ENCODE measurements at places on chromosomes 2 and 18.

DNA sequence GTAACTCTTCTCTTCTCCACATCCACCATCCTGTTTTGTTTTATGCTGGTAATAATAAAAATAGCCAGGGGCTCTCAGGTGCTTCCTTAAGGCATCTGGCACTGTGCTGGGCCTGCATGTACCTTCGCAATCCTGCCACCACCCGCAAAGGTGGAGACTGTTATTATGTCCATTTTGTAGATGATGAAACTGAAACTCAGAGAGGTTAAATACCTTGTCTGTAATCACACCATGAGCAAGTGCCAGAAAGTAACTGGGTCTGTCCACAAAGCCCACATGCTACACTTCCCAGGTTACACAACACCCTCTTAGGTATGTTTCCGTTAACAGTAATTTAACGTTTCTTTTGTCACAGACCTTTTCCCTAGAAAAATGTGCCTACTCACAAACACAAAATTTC lies 27.0 kb downstream of the NRP2 start:
- no peak for DNase-seq

GRCh38 chr2:60534052-60534685 lies 19.3 kb downstream of the BCL11A start:
- DNase-seq, result no peak

GRCh38 chr2:12787891-12788801 lies 71.4 kb downstream of the TRIB2 start:
- no peak for DNase-seq

DNA sequence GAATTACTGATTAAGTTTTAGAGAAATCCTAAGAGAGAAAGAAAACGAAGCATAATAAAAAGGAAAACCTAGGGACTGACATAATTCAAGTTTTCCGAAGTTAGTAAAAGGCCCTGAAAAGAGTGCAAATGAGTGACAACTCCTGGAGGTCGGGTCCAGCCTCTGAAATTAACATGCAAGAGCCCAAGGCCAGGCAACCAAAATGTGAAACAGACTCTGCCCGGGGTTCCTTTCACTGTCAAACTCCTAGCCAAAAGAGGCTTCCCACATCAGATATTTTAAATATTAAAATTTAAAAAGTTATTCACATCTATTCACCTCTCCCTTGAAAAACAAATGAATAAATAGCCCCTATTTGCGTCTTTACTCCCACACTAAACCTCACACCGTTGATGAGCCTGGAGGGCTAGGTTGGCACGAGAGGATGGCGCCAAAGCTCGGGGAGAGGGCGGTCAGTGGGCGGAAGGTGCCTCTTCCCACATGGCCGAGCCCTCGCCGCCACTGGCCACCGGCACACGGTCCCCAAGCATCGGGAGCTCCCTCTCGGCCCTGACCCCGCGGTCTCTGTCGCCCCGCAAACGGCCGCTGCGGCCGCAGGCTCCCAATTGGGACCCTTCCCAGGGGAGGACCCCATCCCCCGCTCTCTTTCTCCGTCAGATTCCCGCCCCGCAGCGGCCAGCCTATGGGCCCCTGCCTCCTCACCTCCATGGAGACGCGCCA lies 630 bp downstream of the PPM1G start:
- DNase-seq, result no peak

DNA sequence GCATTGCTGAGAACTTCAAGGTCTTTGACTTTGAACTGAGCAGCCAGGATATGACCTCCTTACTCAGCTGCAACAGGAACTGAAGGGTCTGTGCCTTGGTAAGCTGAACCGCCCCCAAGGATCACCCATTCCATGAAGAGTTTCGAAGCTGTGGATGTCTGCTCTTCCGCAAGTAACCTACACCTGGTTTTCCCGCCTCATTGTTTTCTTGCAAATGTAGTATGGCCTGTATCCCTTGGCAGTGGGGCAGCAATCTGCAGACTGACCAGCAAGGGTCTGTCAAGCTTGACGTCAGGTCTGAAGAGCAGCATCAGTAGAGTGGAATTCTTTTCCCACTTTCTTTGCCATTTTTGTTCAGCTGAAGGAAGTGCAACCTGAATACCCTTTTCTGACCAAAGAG lies 62.6 kb upstream of the RAB12 start:
- DNase-seq, result no peak

GRCh38 chr2:202608142-202608852 lies 26.5 kb upstream of the FAM117B start:
- DNase-seq, result no peak

GRCh38 chr2:31163011-31163539 lies 24.8 kb upstream of the GALNT14 start:
- no peak for DNase-seq

- DNase-seq, result no peak
Observed at GRCh38 chr2:176826356-176826755, 386.2 kb upstream of the HNRNPA3 start.

DNA sequence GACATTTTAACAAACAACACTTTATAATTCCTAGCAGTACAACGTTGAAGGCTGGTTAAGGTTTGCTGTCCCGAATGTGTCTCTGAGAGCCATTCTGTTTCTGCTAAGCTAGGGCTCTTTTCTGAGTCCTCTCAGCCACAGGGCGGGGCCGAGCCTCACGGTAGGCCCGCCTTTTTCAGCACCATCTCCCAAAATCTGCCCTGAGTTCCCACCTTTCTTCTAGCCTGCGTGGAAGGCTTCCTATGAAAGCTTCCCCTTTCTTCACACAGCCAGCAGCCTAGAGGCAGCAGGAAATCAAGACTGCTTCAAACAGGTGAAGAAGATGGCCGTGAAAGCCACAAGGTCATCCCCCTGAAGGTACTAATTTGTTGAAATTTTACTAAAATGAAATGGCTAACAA lies 255.5 kb downstream of the CDH2 start:
- no peak for DNase-seq

GRCh38 chr18:25662272-25662671 lies 310.3 kb upstream of the ZNF521 start:
- no peak for DNase-seq

DNA sequence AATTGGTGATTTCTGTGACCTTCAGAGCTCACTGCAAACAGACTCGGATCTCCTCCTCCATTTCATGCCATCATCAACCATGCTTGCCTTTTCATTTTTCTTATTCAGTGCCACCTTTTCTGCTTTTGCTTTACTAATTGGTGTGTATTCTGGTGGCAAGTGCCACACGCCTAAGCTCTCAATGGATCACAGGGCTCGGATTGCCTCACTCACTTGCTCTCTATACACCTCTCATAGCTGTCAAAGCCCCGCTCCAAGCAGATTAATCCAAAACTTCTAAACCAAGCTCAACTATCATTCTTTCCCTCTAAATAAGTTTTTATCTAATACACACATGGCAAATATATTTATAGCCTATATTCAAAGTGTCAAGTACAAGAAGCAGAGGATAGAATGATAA lies 86.4 kb downstream of the PLEKHM3 start:
- DNase-seq, result no peak

DNA sequence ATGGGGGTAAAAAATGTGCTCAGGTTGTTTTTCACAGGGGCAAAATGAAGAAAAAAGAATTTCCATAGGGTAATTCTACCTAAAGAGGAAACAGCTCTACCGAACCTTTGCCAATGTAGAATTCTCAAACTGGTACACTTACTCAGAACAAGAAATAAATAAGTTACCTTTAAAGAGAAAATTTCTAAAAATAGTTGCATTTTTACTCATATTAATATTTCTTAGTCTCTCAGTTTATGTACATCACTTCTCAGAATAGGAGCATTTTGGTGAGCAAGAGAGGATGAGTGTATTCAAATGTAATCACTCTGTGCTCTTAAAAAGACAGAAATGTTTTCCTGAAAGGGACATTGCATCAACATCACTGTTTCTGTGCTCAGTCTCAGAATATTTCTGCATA lies 574.7 kb upstream of the SLC8A1 start:
- DNase-seq, result no peak

- no peak for DNase-seq
Observed at GRCh38 chr2:65411056-65411795, 21.2 kb downstream of the SPRED2 start.

DNA sequence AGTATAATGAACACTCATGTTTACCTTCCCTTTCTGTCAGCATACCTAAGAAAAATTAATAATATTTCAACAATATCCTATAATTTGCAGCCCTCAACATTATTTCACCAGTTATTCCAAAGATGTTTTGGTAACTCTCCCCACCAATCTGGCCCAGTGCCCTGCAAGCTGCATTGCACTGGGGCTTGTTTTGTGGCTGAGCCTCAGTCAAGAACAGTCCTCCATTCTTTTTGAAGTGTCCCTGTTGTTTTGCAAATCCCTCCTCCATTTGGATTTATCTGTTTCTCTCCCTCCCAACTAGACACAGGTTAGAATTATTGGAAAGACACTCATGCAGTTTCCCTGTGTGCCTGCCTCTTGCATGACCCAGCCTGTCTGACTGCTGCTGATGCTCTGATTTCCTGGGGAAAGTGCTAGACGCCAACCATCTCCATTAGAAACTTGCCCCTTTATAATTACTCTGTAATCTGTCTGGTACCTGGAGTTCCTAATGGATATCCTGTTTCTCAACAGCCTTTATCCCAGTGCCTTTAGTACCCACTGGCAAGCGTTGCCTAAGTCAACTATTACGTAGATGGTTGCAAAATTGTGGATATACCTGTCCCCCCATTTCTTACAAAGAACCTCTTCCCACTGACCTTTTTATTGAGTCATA lies 60.2 kb downstream of the EIF5B start:
- DNase-seq, result no peak

DNA sequence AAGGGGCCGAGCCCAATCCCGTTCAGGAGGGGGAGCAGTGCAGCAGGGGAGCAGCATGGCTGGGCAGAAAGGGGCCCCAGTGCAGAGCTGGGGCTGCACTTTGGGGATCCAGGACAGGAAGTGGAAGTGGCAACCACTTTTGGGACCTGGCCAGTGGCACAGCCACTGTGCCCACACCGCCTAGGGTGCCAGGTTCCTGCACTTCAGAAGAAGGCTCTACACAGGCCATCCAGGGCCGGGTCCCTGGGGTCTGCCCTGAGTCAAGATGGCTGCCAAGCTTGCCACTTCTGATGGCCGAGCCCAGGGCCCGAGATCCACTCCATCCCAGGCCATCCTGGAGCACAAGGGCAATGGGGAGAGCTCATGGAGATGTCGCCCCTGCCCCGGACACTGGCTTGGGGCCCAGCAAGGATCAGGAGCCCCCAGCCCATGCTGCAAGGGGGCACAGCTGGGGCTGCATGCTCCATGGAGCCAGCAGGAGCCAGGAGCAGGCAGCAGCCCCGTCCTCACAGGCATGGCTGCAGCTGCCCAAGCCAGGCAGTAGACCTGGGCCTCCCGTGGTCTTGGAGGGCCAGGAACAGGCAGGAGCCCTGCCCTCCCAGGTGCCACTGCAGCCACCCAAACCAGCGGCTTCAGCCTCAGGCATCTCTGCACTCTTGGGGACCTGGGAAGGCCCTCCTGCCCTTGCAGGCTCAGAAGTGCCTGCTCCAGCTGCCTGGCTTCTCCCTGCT lies 35.0 kb upstream of the ID2 start:
- DNase-seq, result no peak

GRCh38 chr18:48825101-48825745 lies 125.5 kb downstream of the SMAD7 start:
- DNase-seq, result no peak

DNA sequence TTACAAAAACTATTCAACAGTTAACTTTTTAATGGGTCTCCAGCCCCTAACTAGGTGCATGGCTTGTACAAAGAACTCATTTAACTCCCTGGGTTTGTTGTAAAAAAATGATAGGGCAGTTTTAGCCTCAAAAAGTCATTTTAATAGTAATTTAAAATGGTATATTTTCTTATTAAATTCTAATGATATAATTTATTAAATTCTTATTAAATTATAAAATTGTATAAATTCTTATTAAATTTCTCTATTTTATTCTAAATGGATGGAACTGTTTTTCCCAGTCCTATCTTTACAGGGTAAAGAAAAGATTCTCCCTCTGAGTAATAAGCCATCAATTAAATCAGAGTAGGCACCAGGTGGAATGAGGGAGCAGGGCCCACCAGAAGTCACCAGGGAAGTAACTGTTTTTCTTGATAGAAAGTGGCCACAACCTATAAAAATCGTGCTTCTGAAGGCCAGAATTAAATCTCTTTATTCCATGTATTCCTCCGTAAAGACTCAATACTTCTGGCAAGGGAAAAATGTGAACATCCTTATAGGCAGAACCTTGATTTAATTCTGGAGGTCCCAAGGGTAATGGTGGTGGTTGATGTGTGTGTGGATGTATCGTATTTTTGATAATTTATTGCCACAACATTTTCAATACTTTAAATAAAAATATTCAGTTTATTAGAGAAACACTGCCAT lies 814 bp downstream of the FKBP7 start:
- no peak for DNase-seq

- no peak for DNase-seq
Observed at GRCh38 chr2:73705091-73705490, 32.1 kb downstream of the TPRKB start.

DNA sequence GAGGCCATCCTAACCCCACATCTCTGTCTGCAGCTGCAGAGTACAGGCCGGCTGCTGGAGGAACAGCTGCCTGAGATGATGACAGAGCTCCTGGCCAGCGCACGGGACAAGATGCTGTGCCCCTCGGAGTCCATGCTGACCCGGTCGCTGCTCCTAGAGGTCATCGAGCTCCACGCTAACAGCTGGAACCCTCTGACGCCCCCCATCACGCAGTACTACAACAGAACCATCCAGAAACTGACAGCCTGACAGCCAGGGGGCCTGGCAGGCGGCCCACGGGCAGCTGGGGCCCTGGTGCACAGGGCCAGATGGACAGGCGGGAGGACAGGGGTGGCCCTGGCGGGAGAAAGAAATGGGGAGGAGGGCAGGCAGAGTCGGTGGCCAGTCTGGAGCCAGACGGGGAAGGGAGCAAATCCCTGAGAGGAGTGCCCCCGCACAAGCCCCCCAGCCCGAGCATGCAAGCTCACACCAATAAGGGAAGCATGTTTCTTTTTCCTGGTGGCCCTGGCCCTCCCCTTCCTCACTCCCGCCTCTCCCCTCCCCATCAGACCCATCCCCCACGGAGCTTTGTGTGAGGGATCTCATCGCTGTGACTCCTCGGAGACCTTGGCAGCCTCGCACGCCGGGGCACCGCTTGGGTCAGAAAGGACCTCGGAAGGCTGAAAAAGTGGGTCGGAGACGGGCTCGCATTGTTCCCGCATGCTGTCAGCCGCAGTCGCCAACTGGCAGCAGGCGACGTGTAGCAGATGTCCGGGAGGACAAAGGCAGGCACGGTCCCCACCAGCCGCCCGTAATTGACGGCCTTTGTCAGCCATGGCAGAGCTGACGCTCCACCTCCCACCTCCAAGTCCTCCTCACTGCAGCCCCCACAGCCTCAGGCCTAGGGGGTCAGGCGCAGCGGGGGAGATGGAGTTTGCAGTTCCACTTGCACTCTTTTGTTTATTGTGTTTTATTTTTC lies 91.2 kb downstream of the SMAD7 start:
- DNase-seq, result no peak
